Endothelial cell (in vitro differentiated cells): ENCODE measurements at places on chromosomes 6 and 20.

GRCh38 chr6:88251301-88251700, 85.2 kb upstream of the CNR1 start:
- DNase-seq: no peak

DNA sequence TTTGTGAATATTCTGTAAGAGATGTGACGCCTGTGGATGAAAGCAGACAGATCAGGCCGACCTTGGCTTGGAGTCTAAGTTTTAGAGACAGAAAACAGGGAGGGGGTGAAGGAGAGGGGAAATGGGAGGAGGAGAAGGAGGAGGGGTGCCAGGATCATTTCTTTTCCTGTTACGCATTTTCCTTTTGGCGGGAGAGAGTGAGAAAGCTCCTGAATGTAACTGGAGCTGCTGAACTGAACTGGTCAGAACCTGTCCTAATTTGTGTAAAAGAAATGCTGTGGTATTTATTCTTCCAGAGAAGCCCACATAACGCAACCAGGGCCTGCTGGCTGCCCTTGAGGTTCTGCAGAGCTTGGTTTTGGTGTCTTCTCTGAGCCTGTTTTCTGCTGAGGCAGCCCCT, 41.9 kb downstream of the UTRN start:
- DNase-seq: no peak

GRCh38 chr20:53038299-53038698, 66.1 kb downstream of the TSHZ2 start:
- DNase-seq: no peak

DNA sequence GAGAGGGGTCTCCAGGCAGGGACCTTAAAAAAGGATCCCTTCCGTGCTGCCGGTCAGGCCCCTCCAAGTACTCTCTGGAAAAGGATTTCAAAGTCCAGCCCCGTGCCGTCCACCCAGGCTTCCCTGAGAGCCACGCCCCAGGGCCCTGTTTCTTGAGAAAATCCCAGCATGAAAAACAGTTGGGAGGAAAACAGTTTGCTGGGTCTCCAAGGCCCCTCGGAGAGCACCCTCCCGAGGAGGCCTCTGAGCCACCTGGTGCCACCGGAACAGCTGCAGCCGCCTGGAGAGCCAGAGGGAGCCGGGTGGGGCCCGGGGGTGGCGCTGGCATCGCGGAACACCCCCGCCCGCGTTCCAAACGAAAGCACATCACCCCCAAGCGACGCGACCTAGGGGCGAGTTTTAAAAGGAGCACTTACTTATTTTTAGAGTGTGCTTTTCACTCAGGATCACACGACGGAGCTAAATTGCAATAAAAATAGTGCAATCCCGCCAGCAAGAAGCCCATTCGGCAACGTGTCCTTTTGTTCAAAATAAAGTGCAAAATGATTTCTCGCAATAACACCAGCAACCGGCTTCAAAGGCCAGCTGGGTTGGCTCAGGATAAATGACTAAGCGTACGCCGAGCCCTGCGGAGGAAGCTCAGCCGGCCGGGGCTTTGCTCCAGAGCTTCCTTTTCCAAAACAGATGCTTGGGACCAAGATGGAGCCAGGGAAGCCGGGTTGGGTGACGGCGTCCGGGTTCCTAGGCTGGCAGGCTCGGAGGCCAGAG, 64.2 kb downstream of the YTHDF1 start:
- DNase-seq: no peak

DNA sequence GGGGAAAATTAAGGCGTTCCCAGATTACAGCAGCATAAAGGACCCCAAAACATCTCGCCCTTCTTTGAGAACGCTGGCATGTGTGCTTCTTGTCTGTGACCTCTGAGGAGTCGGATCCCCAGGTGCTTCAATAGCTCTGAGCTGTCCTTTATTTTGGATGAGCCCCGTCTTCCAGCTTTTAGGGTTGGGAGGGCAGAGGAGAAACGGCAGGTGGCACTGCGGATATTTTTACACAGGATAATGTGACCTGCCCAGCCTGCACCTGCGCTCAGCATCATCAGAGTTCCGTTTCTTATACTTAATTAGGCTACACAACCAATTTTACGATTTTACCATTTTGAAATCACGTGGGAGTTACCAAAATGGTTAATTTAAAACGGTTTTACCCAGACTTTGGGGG, 147.7 kb upstream of the RPS6KA2 start:
- peak; percentile 1 for DNase-seq

DNA sequence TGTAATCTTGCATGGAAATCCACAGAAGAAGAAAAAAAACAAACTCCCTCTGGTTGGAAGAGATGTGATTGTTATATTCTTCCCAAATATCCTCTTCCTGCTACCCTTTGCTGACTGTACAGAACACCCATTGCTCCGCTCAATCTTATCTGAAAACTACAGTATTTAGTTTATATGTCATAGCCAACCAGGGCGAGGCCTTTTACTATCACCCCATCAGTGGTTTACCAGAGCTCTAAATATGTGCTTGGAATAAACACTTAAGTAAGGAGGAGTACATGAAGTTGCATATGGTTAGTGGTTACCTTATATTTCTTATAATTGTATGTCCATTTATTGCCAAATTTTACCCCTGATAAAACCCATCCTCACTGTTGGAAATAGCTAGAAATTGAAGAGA, 12.2 kb downstream of the PRL start:
- no peak for DNase-seq

- DNase-seq: no peak
Observed at GRCh38 chr6:36570264-36570663, 23.0 kb upstream of the STK38 start.

DNA sequence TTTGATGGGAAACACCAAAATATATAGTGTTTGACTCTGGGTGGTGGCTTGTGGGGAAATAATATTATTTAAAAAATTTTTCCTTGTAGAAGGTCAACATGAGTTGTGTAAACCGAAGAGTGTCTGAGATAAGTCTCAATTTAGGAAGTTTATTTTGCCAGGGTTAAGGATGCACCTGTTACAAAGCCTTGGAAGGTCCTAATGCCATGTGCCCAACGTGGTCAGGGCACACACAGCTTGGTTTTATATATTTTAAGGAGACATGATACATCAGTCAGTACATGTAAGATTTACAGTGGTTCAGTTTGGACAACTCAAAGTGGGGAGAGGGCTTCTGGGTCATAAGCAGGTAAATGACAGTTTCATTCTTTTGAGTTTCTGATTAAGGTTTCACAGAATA, 162.1 kb downstream of the ZFAND3 start:
- no peak for DNase-seq

- no peak for DNase-seq
Observed at GRCh38 chr20:37346236-37346534, 245 bp downstream of the SRC start.

- DNase-seq: no peak
Observed at GRCh38 chr6:163950159-163950558, 535.6 kb downstream of the QKI start.

DNA sequence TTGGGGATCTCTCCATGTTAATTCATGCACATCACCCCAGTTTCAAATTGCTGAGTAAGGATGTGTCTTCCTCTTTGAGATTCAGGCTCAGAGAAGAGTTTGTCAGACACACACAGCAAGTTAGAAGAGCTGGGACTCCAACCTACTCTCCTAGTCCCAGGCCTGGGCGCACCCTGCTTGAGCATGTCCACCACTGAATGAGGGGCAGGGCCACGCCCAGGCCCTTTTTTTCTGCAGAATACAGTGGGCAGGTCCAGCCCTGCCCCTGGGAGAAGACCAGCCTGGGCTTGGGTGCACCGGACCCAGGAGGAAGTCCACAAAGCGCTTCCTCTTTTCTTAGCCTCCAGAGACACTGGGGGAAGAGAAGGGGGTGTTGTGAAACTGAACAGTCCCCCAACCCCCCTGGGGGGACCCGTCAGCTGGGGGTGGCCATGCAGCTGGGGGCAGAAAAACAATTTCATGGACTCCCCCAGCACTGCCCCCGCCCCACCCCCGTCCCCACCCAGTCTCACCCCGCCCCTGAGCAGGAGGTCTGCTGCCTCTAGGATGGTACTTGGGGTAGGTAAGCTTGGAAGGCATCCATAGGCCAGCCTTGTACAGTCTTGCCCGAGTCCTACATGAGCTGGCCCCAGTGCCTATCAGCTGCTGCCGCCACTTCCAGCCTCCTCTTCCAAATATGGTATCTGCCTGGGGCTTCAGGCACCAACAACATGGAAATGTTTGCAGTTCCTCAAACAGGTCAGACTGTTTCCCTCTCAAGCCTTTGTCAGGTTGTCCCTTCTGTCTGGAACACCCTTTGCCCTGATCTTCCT, 11.7 kb upstream of the HCK start:
- DNase-seq: no peak

DNA sequence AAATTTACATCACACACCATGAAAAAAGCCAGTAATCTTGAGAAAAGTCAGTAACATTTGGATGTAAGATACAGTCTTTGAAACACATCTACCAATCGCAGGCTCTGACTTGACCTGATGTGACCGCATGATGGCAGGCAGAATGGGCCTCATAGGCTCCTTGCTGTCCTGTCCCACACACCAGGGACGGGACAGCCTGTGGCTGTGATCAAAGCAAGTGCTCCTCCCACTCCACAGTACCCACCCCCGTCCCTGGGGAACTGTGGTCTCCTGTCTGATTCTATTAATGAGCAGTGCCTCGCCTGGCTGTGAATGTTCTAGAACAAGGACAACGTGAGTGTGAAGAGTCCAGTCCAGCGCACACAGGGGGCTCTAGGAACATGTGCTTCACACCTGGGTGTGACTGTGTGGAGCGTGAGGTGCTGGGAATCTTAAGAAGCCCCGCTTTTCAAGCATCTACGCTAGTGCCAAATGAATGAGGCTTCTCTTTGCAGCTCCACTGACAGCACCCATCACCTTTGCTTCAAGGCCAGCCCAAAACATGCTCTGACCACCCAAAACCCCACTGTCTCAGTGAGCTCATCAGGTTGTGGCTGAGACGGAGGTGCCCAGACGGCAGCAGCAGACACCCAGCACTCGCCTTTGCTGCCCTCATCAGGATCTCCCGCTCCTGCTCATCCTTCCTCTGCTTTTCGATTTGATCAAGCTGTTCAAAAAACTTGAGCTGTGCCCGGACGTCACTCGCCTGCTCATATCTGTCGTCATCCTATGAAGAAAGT, 67.1 kb downstream of the TAF4 start:
- no peak for DNase-seq

DNA sequence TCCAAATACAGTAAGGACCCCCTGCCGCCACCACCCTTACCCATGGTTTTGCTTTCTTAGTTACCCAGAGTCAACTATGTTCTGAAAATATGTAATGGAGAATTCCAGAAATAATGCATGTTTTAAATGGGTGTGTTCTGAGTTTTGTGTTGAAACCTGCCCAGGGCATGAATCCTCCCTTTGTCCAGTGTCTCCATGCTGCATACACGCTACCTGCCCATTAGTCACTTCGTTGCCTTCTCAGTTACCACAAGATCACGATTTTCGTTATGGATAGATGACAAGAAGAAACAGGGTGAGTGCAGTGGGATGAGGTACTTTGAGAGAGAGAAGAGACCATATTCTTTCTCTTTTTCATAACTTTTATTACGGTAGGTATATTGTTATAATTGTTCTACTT, 10.6 kb downstream of the FARS2 start:
- no peak for DNase-seq

GRCh38 chr6:150886155-150886554, 20.7 kb downstream of the MTHFD1L start:
- no peak for DNase-seq

DNA sequence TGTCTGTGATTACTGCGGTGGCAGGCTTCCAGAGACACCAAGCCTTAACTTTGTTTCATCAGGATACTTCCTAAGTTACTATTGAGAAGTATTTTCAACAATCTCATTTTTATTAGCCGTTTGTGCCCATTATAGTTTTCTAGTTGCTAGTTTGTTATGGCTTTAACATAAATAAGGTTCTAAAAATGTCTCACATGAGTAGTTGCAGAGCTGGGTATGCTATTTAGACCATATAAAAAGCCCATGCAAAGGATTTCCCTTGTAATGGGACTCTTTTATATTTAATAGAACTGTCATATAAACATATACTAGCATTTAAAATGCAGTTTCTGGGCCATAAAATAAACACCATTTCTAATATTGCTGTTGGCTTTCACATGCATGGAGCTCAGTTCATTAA, 205.3 kb upstream of the TCF21 start:
- no peak for DNase-seq

GRCh38 chr20:50957276-50957675, 1.1 kb downstream of the DPM1 start:
- no peak for DNase-seq

DNA sequence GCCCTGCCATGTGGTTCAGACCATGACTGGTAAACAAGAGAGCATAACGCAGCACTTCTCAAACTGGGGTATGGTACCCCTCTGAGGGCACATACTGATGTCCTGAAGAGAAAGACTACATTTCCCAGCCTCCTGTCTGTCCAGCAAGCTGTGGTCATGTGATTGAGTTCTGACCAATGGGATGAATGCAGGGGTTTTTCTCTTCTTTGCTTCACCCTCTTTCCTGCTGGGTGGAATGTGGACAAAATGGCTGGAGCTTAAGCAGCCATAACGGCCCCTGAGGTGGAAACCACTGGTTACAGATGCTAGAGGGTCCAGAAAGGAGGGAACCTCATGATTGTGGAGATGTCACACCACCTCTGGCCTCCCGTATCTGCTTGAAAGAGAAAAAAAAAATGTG, 19.4 kb upstream of the KCNB1 start:
- no peak for DNase-seq

DNA sequence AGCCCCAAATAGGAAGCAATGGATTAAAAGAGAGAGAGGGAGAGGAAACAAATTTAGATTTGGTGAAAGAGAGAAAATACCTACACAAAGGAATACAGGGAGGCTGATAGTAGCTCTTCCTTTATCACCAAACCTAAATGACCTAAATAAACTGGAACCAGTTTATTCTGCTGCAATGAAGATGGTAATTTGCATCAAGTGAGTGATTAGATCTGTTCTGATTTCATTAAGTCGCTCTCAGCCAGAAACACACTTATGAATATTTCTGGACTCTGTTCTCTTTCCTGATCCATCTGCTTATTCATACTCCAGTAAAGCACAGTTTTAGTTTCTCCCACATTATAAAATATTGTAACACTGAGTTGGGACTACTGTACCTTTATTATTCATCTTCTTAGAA, 83.4 kb upstream of the BMP5 start:
- DNase-seq: no peak

DNA sequence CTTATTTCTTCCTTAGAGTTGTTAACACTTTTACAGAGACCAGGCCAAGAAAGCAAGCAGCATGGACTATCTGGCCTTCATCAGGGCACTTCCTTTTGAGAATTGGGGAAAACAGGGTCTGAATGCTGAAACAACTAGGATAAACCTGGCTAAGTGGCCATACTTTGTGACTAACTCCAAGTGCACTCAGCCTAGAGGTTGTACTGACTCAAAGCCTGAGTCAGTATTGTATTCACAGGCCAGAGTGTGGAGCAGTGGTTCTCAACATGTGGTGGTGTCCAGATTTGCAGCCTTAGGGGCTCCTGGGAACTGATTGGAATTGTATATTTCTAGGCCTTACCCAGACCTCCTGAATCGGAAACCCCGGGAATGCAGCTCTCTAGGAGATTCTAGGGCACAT, 20.1 kb downstream of the SEC23B start:
- no peak for DNase-seq
